ENCODE measurements at places on chromosomes 1 and 21.

DNA sequence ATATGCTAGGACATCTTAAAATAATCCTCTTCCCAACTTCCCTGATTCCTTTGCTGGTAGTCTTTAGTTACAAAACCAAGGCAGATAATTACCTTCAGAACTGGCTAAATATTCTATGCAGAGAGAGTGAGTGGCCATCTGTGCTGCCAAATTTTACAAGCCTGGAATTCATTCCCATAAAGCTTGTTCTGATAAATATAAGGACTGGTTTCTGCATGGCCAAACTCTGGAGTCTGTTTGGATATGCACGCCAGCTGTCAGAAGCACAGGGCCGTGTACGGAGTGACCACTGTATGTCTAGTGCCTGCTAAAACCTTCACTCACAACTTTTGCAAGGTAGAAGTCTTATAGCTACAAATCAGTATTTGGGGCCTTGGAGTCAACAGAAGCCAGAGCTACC lies 66.5 kb upstream of the RAVER2 start:
- DNase-seq = no peak

DNA sequence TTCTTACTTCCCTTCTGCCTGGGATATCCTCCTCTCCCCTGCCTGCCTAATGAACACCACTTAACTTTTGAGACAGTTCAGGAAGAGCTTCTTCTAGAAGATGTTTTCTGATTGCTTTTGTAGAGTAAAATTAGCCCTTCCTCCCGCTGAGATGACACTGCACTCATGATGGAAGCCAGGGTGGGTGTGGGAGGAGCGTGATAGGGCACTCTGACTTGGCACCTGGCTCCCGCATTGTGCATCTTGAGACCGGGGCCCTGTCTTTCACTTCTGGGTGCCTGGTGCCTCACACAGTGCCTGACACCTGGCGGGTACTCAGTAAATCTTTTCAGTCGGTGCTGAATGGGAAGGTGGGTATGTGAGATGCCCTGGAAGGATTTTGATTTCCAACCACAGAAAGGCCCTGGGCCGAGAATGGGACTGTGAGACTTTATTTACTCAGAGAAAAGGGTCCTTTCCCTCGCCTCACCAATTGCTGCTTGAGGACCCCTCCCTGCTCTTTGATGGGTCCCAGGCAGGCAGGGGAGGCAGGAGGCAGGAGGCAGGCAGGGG lies 6.8 kb downstream of the THEM5 start:
- DNase-seq = no peak

- no peak for DNase-seq
Observed at GRCh38 chr1:55088413-55088812, 49.1 kb downstream of the PCSK9 start.

DNA sequence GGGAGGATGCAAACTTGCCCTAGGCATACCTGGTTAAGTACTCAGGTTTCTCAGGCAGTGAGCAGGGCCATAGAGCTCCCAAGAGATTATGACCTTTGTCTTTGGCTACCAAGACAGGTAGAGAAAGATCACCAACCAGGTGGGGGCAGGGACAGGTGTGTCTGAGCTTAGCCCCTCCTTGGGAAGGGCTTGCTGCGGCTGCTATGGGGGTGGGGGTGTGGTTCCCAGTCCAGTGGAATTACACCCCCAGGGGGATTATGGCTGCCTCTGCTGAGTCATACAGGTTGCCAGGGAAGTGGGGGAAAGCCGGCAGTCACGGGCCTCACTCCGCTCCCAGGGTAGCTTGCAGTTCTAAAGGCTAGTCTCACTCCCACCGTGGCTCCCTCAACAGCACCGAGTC lies 65.2 kb upstream of the FAM163A start:
- no peak for DNase-seq

DNA sequence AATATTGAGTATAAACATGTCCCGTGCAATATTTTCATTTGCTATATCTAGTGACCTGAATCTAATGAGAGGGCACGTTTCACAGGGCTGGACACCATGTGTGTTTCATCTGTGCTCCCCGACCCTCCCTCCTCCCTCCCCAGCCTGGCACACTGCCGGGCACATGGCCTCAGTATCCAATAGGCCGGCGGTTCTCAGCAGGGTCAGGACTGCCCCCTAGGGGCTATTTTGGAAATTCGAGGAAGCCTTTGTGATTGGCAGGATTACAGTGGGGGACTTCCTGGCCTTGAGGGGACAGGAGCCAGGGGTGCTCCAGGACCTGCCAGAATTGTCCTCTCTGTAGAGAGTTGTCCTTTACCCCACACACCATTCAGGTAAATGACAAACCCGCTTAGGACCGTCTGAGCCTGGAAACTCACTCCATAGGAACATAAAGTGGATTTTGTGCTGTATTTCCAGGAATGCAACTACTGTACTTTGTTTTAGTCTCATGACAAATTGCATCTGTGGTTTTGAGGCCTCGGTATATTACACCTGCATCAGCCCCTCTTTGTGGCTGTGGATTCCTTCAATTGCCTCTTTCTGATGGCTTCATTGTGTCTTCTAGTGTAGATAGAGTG lies 109.5 kb upstream of the SIM2 start:
- peak; percentile 39 for DNase-seq

DNA sequence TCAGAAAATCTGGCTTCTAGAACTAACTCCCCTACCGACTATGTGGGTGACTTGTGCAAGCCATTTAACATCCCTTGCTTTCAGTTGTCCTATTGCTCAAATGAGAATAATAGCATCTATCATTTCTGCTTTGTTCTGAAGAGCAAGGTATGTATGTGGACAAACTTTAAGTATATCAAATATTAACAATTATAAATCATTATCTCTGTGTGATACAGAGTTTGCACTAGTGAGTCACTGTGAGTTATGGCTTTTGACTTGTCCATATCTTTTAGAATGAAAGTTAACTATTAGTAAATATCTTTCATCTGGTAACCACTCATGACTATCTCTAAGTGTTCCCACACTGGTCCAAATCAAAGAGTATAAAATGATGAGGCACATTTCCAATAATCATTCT lies 812.9 kb upstream of the ADGRL2 start:
- DNase-seq = no peak

Measured in colonic mucosa (tissue), 4 donors.